ENCODE measurements at places on chromosomes 11 and 22. TPM values are rescaled to one million over a fixed set of nuclear protein-coding genes. Genes with fewer than 3 reads are reported as not detected.

GRCh38 chr11:57646799-57647303 lies 2.9 kb downstream of the YPEL4 start:
- DNase-seq = peak; percentile 11

- no peak for DNase-seq
Measured at GRCh38 chr11:106986261-106986660, 32.0 kb downstream of the GUCY1A2 start.

GRCh38 chr11:56876621-56877275 lies 112.0 kb upstream of the OR5AK2 start:
- no peak for DNase-seq

- no peak for DNase-seq
Measured at GRCh38 chr11:104124979-104125378, 39.0 kb downstream of the PDGFD start.

DNA sequence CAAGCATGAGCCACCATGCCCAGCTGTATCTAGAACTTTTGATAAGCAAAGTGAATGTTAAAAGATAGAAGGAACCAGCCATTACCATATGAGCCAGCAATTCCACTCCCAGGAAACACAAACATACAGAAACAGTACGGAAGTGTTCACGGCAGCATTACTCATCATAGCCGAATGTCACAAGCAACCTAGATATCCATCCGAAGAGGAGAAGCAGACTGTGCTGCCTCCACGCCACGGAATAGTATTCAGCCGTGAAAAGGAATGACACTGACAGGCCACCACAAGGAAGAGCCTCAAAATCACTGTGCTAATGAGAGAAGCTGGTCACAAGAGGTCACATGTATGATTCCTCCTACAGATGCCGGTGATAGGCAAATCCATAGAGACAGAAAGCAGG lies 17.6 kb upstream of the MGAT3 start:
- DNase-seq = peak; percentile 90

DNA sequence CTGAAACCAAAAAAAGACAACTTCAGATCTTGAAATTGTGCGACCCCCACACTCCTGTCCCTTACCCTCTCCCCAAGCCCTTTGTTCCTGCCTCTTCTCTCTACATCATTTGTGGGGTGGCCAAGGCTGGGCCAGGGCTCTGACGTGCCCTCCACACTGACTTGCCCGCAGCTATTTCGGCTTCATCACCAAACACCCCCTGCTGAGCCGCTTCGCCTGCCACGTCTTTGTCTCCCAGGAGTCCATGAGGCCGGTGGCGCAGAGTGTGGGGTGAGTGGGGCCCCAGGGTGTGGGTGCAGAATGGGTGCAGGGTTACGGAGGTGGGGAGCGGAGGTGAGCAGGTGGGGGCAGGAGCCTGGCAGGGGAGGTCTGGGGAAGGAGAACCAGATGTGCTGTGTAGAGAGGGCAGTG lies 9.5 kb downstream of the MAPK8IP2 start:
- DNase-seq = peak; percentile 65

- DNase-seq = peak; percentile 100
Measured at GRCh38 chr11:66289548-66290329, 796 bp upstream of the YIF1A start.

DNA sequence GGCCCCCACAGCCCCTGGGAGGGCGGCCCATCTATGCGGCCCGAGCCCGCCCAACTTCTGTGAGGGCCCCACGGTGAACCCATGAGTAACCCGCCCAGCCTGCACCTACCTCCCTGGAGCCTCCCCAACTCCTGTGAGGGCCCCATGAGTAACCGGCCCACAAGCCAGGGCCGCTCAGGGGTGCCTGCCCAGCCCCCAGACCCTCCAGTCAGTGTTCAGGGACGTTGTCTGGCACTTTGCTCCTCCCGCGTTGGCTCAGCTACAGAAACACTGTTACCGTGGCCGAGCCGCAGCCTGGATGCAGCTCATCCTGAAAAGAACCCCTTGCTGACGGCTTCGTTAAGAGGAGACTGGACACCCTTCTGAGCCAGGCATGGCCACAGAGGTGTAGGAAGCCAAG lies 179.6 kb downstream of the BRD1 start:
- DNase-seq = no peak

The GLYATL2 gene
- 1.1 TPM for total RNA-seq

The DEUP1 gene
- total RNA-seq = under 0.01 TPM

The LMO2 gene
- 2.1 TPM for total RNA-seq

The CREB3L1 gene
- total RNA-seq = 33.3 TPM
